ENCODE measurements at places on chromosomes 13 and 19.
A peak's percentile ranks its signal among the peaks of the same experiment; 100 is the strongest.

DNA sequence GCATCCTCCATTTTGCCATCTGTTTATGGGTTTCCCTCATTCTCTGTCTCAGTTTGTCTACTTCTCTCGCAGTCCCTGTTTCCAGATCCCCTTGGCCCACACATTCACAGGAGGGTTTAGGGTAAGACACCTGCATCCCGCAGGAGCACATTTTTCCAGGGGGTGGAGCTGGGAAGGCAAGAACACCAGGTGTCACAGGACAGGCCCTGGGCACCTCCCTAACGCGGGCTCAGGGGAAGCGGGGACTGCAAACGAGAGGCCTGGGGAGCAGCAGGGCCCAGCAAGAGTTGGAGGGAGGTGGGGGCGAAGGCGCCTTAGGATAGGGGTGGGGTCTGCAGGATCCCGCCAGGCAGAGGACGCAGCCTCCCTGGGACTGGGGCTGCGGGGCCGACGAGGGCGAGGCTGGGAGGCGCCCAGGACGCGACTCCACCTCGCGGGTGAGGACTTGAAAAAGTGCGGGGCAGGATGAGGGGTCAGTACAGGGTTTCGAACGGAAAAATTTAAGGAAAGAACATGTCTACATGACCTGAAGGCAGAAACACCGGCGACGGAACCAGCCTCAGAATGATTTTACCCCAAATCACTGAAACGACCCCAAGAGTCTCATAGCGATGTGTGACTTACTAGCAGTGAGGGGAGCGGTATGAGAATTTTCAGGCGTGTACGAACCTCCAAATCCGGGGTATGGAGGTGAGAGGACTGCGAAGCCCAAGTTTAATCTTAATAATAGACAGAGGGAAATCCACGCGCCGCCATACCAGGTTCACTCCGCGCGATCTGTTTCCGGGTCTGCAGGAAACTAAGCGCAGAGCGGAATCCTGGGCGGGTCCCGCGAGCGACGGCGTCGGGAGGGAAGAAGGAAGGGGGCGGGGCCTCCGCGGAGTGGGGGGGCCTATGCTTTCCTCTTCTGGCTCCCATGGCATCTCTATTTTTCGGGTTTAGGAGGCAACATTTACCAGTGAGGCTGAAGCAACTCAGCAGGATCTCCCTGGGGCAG lies 7.1 kb upstream of the ERVV-2 start:
- peak; percentile 49 for DNase-seq

GRCh38 chr19:49749771-49750170 lies 13.3 kb downstream of the TSKS start:
- no peak for DNase-seq

DNA sequence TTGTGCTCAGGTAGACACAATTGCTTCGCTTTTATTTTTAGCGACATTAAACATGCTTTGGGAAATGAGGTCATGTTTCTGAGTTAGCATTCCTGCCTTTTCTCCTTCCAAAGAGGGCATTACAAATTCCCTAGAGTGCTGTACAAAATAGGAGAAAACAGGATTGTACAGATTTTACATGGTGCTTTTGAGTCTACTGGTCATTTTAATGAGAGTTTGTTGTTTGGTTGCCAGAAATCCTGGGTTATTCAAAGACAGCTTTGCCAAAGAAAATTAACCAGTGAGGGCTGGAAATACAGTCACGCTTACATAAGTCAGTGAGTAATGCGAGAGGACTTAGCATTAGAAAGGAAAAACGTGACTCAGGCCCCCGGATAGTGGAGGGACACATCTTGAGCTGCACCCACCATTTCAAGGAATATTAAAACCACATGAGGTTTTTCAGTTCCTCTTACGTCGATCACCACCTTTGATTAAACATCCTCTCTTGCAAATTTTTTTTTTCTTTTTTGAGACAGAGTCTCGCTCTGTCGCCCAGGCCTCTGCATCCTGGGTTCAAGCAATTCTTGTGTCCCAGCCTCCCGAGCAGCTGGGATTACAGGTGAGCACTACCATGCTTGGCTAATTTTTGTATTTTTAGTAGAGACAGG lies 55.4 kb downstream of the SACS start:
- no peak for DNase-seq

DNA sequence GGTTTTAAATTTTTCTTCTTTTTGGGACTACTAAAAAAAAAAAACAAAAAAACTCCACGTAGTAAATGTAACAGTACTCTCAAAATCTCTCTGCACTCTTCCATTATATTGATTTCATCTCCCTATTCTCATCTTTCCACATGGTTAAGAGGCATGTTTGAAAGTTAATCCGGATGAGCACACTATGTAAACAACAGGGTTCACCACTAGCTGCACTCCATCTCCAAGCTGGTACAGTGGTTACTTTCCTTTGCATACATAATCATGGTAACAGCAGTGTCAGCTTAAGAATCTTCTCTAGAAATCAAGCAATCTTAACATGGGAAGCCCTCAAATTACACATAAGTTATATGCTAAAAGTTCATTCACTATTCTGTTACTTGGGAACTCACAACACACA lies 92.6 kb downstream of the MIPEP start:
- no peak for DNase-seq

- DNase-seq, result no peak
Observed at GRCh38 chr13:103272770-103273169, 206.6 kb upstream of the SLC10A2 start.

GRCh38 chr13:102904408-102904862 lies 58.6 kb downstream of the ERCC5 start:
- no peak for DNase-seq

DNA sequence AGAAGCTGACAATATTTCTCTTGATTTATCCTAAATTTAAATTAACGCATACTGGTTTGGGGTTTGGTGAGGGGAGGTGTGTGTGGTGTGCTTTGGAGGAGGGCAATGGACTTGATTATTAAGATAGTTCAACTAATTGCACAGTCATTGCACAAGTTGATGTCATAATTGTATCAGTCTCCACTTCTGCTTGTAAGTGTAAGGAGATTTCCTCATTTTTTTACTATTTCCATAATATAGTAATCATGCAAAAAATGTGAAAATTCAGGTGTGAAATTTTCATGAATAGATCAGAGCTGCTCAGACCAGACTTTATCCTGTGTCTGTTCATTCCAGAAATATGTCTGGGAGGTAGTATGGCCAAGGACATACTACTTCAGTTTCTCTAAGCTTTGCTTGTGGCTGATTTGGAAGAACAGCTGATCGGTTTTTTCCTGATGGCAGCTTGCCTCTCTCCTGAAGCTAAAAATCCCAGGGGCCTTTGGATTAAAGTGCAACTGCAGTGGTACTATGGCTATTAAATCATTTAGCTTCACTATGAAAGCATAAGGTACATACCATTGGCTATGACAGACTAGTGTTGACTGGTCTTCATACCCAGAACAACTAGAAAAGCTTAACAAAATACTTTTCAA lies 201.8 kb upstream of the MIR17HG start:
- no peak for DNase-seq

DNA sequence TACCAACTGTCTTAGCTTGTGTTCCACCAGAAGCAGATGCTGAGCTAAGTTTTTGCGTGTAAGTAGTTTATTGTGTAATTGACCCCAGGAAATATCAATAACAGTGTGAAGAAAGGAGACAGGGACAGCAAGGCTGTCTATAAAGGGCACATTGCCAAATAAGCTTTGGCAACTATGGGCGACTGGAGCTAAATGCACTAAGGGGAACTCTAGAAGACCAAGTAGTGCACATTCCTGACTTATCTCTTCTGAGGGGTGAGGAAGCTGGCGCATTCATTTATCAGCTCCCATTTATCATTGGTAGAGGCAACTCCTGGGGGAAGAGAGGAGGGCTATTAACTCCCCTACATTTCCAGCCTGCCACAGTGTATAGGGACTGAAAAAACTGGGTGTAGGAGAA lies 135.0 kb downstream of the DLEU7 start:
- DNase-seq, result no peak

DNA sequence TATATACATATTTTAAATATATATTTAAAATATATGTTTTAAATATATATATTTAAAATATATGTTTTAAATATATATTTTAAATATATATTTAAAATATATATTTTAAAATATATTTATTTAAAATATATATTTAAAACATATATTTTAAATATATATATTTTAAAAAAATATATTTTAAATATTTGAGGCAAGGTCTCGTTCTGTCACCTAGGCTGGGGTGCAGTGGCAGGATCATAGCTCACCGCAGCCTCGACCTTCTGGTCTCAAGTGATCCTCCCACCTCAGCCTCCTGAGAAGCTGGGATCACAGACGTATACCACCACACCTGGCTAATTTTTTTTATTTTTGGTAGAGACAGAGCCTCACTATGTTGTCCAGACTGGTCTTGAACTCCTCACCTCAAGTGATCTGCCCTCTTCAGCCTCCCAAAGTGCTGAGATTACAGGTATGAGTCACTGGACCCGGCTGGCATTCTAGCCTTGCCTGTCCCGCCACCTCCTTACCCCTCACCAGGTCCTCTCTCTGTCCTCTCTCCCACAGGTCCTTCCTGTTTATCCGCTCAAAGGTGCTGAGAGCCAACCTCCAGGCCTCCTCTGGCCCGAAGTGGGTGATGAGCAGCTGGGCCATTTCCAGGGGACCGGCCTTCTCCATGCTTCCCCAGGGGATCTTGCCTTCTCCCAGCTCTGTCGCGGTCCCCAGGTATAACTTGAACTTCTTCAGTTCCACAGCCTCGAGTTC lies 564 bp downstream of the NLRP12 start:
- no peak for DNase-seq

GRCh38 chr19:55986487-55986886 lies at the start of gene NLRP5:
NLRP5 (plus strand) TSS chr19:55986775.
- DNase-seq, result no peak

DNA sequence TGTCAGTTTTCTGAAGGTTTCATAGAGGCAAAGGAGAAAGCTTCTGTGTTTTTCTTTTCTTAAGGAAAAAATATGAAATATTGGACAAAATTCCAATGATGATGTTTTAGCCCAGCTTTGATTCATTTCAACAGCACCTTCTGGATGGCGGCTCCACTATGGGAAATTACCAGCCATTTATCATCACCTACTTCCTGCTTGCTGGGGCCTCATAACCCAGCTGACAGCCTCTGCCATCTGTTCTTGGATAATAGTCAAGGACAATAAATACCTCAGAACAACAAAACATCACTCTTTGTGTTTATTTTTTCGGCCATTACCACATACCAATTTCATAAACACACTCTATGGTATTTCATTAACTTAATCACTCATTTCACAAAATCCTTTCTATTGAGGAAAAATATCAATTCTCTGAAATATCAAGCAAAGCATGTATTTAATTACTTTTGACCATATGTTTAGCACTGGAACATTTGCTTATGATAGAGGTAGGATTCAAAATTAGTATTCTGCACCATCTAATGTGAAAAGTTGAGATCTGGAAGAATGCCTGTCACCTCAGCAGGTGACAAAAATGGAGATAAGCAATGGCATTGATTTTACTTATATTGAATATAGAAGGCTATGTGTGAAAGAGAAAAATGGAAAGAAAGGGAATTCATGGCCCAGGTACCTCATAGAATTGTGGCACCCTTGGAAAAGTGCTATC lies 629.7 kb downstream of the LIG4 start:
- no peak for DNase-seq

DNA sequence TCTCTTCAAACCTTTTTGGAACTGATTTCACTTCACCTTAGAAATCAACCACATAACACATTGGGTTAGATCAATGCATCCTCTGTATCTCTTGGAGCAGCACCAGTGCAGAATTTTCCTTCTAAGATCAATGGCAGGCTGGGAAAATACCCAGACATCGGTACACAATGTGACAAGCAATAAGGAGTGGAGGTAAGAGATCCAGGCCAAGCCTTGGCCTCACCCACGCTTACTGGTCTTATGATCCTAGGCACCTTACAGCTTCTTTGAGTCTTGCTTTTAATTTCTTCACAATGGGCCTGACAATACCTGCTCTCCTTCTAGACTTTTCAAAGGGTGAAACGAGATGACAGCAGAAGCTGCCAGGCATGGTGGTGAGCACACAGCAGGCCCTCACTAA lies 232.0 kb downstream of the LACC1 start:
- DNase-seq, result no peak

DNA sequence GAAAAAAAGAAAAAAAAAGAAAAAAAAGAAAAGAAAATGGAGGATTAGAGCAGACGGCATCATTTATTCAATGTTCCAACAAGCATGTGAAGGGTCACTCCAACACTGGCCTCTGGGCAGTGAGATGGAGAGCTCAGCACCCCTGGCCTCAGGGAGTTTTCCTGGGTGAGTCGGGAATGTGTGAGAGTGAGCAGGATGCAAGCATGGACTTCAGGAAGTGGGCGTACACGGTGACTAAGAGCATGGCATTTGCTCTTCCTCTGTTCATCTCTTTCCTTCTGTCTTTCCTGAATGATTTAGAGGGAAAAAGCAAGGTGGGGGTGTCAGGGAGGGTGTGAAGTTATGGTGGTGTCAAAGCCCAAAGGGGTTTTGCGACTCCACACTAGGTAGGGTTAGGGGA lies 682 bp upstream of the CABP5 start:
- no peak for DNase-seq

DNA sequence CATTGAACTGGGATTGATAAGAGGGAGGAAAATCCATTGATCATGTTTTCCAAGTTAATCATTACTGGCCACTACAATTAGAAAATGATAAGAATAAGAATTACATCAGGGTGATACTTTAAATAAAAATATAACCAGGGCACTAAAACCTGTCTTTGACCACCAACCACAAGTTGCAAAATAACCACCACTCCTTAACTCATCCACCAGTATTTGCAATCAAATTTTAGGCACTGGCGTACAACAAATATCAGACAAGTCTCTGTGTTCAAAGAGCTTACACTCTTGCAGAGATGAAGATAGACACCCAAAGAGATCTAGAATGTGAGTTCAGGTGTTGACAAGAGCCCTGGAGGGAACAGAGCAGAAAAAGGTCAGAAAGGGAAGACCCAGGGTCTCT lies 514 bp downstream of the CEACAM3 start:
- no peak for DNase-seq

- DNase-seq, result peak; percentile 63
Observed at GRCh38 chr19:53870485-53870844, 2.8 kb downstream of the MYADM start.

- DNase-seq, result peak; percentile 92
Observed at GRCh38 chr13:76980075-76980718, 11.7 kb upstream of the CLN5 start.

GRCh38 chr19:33659835-33660234 lies 38.1 kb downstream of the CHST8 start:
- DNase-seq, result no peak

DNA sequence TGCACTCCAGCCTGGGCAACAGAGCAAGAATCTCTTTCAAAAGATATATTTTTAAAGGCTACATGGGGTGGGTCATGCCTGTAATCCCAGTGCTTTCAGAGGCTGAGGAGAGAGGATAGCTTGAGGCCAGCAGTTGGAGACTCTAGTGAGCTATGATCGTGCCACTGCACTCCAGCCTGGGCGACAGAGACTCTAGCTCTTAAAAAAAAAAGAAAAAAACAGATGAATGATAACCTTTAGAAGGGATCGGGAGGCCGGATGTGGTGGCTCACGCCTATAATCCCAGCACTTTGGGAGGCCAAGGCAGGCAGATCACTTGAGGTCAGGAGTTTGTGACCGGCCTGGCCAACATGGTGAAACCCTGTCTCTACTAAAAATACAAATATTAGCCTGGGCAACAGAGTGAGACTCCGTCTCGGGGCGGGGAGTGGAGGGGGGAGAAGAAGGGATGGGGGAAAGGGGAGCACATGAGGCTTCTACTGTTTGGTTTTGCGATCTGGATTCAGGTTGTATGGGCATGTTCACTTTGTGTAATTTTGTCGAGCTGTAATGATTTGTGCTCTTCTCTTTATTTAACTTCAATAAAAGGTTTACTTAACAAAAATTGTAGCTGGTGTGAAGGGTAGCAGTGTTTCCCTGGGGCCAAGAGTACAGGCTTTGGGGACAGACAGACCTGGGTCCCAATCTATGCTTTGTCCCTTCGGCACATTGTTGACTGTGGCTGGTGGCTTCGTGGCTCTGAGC lies 1.1 kb upstream of the PSMC4 start:
- no peak for DNase-seq

Measured in sciatic nerve (tissue), 2 donors.